ENCODE measurements at places on chromosomes 16 and 17.

DNA sequence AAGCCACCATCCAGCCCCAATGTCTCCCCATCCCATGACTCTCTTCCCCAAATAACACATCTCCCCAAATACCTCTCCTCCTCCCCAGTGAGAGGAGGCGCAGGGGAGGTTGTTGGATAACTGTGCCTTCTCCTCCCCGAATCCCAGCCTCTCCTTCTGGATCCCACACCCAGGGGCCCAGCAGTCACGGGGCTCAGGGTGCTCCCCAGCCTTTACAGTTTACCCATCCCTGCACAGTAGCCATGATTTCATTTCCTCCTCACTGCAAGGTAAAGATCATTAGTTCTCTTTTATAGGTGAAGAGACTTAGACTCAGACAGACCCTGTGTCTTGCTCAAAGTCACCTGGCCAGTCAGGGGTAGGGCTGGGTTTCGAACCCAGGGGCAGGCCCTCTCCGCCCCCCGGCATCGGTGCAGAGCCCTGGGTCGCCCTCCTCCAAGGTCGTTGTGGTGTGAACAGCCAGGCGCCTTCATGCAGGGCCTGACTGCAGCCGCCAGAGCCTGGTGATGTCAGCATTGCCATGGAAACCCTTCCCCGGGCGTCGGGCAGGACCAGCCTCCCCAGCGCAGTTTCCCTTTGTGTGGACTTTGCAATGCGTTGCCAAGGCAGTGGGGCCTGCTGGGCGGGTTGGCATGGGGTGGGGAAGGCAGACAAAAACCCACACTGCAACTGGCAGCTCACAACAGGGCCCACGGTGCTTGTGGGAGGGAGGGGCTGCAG lies 53.3 kb upstream of the TOB1 start:
- DNase-seq, result peak; percentile 99

DNA sequence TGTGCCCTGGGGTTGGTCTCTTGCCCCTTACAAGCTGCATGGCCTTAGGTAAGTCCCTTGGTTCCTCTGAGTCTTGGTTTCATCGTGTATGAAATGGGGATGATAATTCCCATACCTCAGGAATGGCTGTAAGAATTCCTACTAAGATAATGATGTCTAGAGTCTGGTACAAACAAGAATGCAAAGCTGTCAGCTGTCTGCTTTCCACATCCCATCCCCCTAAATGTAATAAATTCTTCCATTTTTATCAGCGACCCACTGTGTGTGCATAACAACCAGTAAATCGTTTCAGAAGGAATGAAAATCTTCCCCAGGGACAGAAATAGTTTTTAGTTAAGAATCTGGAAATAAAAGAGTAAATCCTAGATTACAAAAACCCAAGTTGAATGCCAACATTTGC lies 95.4 kb downstream of the CPPED1 start:
- no peak for DNase-seq

DNA sequence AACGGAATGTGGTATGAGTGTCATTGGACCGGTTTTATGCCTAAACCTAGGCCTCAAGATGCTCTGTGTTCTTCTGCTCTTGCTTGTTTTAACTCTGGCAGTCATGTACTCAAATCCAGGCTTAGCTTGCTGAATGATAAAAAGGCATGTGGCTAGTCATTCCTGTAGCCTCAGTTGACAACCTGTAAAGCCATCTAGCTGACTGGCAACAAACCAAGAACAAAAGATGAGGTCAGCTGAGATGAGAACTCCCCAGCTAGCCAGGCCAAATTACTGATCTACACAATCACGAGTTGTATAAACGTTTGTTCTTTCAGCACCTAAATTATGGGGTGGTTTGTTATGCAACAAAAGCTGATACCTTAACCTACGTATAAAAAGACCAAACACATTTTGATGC lies 1406.0 kb upstream of the CDH8 start:
- no peak for DNase-seq

- DNase-seq, result peak; percentile 72
Measured at GRCh38 chr16:3458278-3458851, 14.9 kb downstream of the NAA60 start.

- DNase-seq, result peak; percentile 98
Measured at GRCh38 chr17:58006924-58007780, at the start of gene SRSF1. Gene SRSF1, minus strand, starts transcription at chr17:58007246. Its CDS starts 109 bp downstream, at chr17:58007137.

GRCh38 chr17:47715669-47716325 lies 17.2 kb upstream of the TBX21 start:
- DNase-seq, result no peak

- no peak for DNase-seq
Measured at GRCh38 chr16:87984632-87985267, 33.5 kb downstream of the BANP start.

DNA sequence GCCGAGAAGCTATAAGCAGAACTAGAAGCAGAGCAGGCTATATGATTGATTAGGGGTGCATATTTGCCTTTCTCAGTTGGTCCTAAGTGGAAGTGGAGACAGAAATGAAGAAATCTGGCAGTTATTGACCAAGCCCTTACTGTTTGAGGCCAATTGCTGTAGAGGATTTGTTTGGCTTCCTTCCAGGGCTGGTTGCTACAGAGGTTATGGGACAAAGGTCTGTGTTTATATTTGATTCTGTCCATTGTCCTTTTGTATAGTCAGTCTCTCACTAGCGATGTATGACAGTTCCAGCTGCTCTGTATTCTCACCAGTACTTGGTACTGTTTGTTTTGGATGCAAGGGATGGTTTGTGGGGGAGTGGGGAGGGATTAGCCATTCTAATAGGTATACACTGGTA lies 7.3 kb upstream of the ALOX15 start:
- no peak for DNase-seq

GRCh38 chr17:59530531-59530930 lies 34.9 kb upstream of the DHX40 start:
- DNase-seq, result no peak

DNA sequence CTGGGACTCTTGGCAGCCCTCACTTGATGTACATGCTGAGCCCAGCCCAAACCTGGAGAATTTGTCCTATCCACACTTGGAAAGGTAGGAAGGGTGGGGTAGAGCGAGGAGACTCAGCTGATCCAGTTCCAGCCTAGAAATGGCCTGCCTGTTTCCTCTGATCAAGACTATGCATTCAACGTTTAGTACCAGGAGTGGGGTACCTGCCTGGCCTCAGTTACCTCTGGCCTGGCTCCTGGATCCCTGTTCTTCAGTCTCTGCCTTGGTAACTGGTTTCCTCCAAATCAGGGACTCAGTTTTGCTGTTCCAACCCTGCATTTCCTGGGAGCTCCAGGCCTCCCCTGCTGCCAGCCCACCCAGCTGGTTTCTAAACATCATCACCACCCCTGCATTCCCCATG lies 233.5 kb downstream of the GSG1L start:
- DNase-seq, result no peak

DNA sequence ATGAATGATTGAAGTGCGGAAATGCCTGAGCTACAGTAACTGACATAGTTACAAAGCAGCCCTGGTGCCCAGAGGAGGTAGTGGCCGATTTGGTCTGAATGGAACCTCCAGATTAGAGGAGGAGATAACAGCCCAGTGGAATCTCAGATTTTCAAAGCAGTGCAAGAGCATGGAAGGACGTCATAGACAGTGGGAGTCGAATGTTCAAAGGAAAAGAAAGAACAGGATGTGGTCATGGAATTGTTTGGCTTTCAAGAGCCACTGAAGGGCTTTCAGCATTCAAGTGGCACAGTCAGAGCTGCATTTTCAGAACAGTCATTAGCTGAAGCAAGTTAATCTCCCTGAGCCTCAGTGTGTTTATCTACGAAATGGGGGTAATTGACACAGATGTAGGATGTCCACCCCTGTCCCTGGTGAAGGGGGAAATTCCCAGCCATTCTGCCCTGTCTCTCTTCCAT lies 104.6 kb upstream of the CACNG3 start:
- DNase-seq, result no peak

- no peak for DNase-seq
Measured at GRCh38 chr16:20122011-20122410, 48.3 kb upstream of the GPR139 start.

- no peak for DNase-seq
Measured at GRCh38 chr16:49527611-49528010, 154.0 kb downstream of the C16orf78 start.

DNA sequence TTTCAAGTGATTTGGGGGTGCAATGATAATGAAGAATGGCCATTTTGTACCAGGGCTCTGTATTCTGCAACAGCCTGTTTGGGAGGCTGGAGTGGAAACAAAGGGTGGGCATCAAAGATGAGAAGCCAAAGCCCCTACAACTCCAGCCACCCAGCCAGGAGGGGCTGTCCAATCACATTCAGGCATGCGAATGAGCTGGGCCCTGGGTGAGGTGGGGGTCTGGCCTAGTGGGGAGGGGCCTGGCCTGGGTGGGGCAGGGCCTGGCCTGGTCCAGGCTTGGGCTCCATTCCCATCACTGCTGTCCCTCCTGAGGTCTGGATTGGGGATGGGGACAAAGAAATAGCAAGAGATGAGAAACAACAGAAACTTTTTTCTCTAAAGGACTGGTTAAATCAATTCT lies 6.4 kb downstream of the AOC3 start:
- no peak for DNase-seq

- DNase-seq, result no peak
Measured at GRCh38 chr17:82864713-82865248, 25.0 kb upstream of the ZNF750 start.

DNA sequence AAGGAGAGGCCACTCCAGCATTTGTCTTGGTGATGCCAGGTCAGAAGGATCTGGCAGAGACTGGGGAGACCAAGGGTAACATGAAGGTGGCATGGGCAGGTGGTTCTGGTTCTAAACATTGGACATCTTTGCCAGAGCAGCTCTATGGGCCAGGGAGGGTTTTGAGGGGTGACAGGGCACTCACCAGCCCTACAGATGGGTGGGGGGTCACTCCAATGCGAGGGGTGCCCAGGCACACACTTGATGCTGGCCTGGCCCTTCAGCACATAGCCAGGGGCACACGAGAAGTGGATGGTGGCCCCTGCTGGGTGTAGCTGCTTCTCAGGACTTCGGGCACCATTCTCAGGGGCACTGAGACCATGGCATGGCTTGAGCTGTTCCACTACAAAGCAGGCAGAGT lies 5.5 kb upstream of the PHF12 start:
- DNase-seq, result no peak

- DNase-seq, result no peak
Measured at GRCh38 chr17:42287305-42287976, 857 bp upstream of the STAT5A start.

Measured in hepatic stellate cell (primary cell).